Stimulated activated CD4-positive, alpha-beta T cell treated with anti-CD3 and anti-CD28 coated beads, Interleukin-4, amount 100 ng/mL, for 4 hours (primary cell): ENCODE measurements at places on chromosomes 13 and 19.

GRCh38 chr13:27338816-27339215 is 68.2 kb downstream of the RASL11A start:
- no peak for DNase-seq

DNA sequence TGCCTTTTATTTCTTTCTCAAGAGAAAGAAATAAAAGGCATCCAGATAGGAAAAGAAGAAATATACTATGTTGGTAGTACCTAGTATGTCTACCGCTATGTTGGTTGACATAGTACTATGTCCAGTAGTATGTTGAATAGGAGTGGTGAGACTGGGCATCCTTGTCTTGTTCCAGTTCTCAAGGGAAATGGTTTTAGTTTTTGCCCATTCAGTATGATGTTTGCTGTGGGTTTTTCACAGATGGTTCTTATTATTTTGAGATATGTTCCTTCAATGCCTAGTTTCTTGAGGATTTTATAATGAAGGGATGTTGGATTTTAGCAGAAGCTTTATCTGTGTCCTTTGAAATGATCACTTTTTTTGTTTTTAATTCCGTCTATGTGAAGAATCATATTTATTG is 53.0 kb upstream of the CSNK1A1L start:
- no peak for DNase-seq

- no peak for DNase-seq
Measured at GRCh38 chr13:43374621-43375020, 351.2 kb downstream of the DNAJC15 start.

GRCh38 chr13:107203146-107203847 is 635.4 kb upstream of the ARGLU1 start:
- DNase-seq: no peak

DNA sequence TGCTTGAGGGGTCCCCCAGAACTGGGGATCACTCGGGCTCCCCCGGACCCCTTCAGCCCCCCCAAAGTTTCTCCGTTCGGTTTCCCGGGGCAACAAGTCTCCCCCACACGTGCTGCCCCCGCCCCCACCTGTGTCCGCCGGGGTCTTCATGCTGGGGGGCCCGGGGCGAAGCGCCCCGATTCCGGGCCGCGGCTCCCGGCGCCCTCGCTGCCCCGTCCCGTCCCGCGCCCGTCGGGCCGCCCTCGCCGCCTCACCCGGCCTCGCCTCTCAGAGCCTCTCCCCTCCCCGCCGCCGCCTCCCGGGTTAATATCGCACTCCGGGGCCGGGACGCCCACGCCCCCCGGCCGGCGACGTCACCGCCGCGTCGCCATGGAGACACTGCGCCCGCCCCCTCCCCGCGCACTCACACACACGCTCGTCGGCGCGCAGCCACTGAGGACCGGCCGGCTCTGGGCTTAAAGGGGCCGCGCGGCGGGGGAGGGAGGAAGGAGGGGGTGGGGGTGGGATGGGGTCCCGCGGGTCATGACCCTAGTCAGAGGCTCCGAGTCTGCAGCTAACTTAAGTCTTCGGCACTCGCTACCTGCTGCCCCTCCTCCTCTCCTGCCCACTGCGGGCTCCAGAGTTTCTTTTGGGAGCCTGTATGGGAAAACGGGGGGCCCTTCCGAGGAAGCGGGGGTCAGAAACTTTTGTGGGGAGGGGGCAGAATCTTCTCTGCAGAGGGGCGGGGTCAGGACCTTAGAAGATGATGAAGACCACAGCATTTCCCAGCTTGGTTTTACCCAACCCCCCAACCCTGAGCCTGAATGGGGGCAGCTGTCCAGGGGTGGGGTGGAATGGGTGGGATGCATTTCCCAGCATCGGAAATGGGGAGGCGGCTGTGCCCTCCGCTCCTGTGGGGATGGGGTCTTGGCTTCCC is at the start of gene ERF:
ERF (minus strand) TSS at position 279 of the 916 bp plus-strand sequence; CDS start at position 150, 129 bp downstream.
- peak; percentile 91 for DNase-seq

GRCh38 chr13:51523082-51523518 is 61.2 kb upstream of the WDFY2 start:
- no peak for DNase-seq
